Globus pallidus (tissue), 1 donor: ENCODE measurements at places on chromosomes 2 and 18.

DNA sequence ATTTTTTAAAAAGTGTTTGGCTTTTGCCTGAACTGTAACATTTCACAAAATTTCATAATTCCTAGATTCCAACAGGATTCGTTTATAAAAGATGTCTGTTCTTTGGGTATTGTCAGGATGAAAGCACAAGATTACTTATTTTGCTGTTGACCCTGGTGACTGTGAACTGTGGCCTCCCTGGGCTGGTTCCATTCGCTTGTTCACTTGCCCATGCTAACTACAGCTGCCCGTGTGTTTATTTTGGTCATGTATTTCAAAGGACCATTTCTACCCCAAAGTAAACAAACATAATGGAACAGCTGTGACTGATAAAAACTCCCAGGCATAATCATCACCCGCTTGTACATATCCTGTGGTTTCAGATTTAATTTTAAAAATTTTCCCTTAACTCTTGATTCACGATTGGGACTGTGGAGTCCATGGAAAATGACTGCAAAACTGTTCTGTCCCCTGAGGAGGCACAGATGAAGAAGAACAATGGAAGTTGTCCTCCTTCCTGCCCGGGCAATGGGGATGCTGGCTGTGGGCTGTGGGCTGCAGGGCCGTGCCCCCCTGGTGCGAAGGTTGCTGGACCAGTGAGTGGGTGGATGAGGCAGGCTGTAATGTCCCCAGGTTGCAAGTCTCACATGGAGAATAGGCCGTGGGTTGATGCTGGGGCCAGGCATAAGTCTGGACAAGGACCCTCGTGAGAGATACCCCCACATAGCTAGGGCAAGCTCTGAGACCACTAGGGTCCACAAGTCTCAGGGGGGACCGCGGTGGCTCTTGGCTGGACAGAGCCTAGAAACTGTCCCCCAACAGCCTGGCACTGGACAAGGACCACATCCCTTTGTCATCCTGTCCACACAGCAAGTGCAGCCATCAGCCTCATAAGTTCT, 28.9 kb upstream of the HDAC4 start:
- no peak for DNase-seq

DNA sequence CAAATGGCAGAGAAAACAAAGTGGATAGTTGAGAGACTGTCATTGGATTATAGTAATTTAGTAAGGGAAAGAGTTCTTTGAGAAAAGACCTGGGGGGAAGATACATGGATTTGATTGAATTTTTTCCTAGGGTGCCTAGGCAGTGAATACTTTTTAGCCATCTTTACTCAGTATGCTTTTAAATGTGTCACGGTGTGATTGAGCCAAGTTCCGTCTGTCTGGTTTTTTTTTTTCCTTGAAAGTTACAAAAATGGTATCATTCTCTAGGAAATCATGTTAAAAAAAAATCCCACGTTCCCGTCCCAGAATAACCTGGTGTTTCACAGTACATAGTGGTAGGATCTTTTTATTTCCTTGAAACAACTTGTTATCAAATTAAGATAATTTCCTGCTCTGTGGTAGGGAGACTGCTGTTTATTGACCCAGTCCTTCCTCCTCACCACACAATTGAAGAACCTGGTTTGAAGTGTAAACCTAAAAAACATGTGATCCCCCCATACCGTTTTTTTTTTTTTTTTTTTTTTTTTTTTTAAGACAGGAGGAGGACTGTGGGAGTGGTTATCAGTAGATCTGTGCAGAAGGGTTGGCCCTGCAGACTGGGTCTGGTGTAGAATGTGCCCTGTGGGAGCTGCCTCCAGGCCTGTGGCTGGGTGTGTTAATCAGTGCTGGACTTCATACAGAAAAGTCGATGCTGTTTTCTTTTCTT, 55.1 kb downstream of the DGKD start:
- DNase-seq: no peak

GRCh38 chr2:84880645-84881521, at the start of gene TRABD2A:
TSS of gene TRABD2A (minus strand) at chr2:84881084. CDS start at chr2:84881039, 45 bp downstream.
- DNase-seq: no peak

DNA sequence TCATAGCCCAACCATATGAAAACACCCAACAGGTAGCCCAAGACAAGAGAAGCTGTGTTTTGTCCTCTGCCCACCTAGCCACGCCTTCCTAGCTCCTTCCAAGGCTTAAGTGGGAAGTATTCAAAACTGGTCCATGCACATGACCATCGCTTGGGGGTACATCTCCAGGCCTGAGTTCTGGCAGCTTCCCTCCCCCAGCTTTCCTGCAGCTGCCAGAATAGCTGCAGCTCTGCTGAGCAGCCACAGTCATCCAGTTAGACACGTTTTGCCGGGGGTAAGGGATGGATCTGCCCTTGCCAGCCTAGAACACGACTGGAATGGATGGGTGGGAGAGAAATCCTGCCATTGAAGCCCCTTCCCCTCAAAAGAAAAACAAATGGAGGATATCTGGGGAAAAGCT, 166.8 kb downstream of the NRP2 start:
- no peak for DNase-seq

- no peak for DNase-seq
Measured at GRCh38 chr18:59266459-59266858, 6.8 kb downstream of the RAX start.

DNA sequence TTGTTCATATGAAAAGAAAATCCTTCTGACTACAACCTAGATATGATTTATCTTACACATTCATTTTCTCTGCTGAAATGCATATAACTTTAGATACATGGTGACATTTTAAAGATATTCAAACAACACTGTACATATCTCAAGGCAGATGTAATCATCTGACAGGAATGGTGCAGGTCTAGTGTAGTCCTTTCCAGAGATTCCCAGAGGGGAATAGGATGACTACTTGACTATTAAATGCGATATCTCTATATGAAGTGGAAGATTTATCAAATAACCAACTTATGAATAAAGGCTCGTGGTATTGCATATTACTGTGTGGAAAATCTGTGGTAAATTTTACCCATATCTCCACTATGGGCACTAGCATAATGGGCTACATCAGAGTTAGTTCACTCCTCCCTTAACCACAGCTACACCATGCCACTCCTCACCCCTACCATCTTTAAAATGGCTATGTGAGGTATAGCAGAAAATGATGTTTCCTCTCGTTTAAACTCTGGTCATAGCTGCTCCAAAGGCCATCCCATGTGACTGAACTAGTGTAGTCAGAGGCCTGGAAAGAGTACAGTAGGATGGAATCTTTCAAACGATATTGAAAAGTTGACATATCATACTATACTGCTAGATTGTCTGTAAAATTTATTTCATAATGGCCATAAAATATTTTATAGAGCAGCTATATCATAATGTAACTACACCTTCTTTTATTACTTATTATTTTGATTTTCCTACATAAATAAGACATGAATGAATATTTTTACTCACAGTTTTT, 9.1 kb upstream of the ITPRID2 start:
- no peak for DNase-seq

DNA sequence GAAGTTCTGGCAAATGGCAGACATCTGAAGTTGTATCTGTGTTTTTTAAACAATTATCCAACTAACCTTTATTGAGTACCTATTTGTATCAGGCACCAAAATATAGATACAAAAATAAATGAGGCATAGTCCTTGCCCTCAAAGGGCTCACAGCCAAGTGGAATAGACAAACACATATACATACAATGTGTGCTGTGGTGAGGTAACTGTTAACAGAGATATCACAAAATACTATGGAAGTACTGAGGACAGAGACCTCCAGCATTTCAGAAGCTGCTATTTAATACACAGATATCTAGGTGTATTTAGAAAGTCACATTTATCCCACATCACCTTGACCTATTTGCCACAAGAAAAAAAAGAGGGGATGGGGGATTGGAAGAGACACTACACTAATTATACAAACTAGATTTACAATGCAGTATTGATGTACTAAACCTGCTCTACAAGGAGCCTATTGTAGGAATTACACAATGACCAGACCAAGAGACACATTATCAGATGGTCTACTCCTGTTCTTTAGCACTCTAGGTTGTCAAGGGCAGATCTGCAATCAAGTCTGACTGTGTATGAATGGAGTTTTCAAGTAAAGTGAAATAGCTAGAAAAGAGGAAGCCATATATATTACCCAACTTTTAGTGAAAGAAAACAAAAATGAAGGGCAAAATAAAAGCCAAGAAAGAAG, 62.2 kb downstream of the SPIRE1 start:
- DNase-seq: no peak
